ENCODE measurements at places on chromosomes 1 and 21.

- DNase-seq, result no peak
These were observed 4.4 kb downstream of the AVPR1B start for GRCh38 chr1:206112600-206113301.

GRCh38 chr1:206495493-206496046 lies 11.8 kb upstream of the RASSF5 start:
- DNase-seq, result no peak

DNA sequence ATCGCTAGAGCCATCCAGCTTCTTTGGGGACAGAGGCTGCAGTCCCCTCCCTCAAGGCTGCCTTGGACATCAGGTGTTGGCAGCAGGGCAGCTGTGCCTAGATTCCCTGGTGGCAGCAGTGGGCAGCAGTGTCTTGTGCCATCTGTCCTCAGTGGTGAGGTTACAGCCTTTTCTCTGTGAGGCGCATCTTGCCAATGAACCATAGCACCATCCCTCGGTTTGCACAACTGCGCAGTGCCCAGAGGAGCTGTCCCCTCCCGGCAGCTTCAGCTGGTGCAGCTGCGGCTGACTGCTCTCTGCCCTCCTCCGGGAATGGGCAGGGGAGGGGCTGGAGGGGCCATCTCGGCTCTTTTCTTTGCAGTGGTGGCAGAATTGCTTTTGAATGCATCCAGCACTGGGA lies 59.0 kb upstream of the C8B start:
- DNase-seq, result no peak

DNA sequence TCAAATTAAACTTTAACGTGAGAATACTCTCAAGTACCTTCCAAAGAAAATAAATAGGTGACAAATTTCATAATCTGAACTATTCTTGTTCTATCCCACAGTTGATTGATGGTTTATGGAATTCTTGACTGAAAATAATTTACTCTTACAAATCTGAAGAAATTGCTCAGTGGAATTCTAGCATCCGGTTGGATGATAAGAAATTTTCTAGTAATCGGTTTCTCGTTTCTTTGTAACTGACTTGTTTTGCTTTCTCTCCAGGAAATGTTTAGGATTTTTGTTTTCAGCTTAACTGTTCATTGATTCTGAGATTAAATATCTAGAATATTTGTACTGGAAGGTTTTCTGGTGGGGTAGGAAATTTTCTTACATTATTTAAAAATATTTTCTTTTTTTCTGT lies 558.9 kb upstream of the ADAMTS5 start:
- no peak for DNase-seq

- no peak for DNase-seq
These were observed 6.3 kb downstream of the TTC3 start for GRCh38 chr21:37079211-37079824.

DNA sequence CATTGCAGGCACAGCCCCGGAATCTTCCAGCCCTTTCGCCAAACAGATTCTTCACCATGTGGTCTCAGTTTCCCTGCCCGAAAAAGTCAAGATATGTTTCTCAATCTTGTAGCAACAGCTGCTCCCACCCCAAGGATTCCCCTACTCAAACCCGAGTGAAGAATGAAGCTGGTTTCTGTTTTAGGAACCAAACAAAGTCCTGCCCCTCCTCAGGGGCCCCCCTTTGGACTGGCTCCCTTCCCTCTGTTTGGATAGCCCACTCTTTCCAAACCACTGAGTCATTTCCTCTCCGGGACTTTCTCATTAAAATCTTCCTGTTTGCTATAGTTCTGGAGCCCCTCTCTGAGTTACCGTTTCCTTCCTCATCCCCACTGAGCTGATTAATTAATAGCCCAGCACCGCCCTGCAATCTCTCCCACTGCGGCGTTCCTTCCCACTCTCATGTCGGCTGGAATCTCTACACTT lies 100.9 kb downstream of the TSEN15 start:
- DNase-seq, result no peak

GRCh38 chr1:181440510-181440909 lies 42.8 kb upstream of the CACNA1E start:
- DNase-seq, result no peak
